ENCODE measurements at places on chromosomes 2 and 18.

DNA sequence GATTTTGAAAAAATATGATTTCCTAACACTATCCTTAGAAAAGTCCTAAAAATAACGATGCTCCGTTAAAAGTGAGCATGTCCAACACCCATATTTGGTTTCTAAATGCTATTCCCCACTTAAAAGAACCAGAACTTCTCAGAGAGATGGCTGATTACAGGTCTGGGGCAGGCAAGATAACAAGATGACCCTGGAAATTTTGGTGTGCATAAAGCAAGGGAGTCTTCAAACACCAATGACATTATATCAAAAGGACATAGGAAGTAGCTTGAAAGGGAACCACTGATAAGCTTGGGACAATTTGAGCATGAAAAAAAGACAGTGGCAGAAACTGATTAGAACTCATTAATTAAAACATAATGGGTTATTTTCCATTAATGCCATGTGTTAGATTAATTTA, 17.9 kb downstream of the STK17B start:
- no peak for DNase-seq

DNA sequence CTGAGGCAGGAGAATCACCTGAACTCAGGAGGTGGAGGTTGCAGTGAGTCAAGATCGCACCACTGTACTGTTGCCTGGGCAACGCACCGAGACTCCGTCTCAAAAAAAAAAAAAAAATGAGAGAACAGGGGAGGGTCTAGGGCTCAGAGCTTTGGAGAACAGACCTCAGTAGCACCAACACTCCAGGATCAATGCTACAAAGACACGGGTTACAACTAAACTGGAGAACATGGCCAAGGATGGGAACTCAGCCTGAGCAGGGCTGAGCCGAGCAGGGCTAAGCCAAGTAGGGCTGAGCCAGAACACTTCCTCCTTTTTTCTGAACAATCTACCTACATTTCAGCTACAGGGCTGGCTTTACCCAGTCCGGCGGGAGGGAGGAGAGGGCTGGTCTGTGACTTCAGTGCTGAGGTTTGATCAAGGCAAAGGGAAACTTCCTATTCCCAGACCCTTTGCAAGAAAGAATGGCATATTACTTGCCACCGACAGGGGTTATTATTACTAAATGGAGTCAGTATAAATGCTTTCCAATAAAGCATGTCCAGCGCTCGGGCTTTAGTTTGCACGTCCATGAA, 2.9 kb upstream of the CASP8 start:
- no peak for DNase-seq

DNA sequence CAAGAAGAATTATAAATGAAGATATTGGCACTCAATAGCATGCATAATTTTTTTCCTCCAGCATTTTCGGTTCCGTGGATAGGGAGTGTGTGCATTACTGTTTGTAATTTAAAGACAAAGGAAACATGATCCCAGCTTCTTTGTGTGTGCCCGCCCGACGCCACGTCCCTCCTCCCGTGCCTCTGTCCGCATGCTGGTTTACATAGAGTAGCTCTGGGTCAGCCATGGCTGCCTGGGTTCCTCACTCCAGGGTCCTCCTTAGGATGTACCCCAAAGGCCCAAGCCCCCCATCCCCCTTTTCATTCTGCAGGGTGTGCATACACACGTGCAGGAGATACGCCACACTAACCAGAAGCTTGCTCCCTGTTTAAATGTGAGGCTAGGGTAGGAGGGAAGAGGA, 214.7 kb downstream of the KLHL29 start:
- no peak for DNase-seq

GRCh38 chr2:105438104-105438929, 39.5 kb upstream of the FHL2 start:
- no peak for DNase-seq

GRCh38 chr18:55328301-55328700, 259.7 kb downstream of the TCF4 start:
- DNase-seq: peak; percentile 41

GRCh38 chr2:58067001-58067400, 20.4 kb downstream of the VRK2 start:
- DNase-seq: no peak

DNA sequence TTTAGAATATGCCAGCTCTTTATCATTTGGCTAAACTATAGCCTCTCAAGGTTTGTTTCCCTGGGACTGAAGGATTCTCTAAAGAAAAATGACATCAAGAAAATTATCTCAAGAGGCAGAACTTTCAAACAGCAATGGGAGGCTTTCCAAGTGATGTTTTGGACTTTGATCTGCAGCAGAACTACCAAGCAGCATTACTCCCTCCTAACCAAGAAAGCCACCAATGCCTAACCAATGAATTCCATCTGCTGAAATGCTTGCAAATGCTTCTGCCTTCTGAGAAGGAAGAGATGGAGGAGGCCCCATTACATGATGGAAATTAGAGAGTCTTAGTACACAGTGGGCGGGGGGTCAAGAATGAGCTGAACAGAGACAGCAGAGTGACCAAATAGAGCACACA, 95.1 kb upstream of the SLC35G4 start:
- peak; percentile 15 for DNase-seq

DNA sequence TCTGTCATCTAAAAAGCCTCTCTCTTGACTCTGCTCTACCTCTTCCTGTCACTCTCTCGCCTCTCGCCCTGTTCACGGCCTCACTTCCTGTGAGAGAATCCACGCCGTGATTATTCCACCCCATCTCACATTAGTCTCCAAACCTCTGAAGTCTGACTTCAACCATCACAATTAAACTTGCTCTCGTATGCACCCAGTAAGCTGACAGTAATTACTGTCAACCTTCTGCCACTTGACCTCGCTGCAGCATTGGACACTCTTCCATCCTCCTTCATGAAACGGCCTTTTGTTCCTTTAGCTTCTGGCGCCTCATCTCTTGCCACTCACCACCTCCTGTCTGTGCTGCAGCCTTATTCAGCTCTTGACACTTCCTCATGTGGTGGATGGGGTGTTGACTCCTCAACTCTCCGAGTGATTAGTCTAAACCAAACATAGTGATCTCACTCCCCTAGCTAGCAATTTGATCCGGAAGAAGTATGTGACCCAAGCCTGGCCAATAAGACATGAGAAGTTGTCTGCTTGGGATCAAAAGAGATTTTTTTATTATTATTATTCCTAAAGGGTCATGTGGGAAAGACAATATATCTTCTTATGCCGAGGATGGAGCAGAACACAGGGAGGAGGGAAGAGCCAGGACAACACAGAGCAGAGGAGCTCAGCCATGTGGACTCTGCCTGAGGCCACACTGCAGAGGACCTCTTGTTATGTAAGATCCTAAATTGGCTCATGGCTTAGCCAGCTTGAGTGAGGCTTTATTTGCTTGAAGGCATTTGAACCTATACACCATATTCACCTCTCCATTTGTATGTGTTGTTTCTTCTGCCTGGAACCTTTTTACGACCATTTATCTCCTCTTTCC, 38.4 kb upstream of the MYO1B start:
- no peak for DNase-seq

- DNase-seq: no peak
Observed at GRCh38 chr2:198966269-198966668, 491.5 kb downstream of the SATB2 start.

- no peak for DNase-seq
Observed at GRCh38 chr2:130878316-130878715, 41.6 kb downstream of the ARHGEF4 start.

DNA sequence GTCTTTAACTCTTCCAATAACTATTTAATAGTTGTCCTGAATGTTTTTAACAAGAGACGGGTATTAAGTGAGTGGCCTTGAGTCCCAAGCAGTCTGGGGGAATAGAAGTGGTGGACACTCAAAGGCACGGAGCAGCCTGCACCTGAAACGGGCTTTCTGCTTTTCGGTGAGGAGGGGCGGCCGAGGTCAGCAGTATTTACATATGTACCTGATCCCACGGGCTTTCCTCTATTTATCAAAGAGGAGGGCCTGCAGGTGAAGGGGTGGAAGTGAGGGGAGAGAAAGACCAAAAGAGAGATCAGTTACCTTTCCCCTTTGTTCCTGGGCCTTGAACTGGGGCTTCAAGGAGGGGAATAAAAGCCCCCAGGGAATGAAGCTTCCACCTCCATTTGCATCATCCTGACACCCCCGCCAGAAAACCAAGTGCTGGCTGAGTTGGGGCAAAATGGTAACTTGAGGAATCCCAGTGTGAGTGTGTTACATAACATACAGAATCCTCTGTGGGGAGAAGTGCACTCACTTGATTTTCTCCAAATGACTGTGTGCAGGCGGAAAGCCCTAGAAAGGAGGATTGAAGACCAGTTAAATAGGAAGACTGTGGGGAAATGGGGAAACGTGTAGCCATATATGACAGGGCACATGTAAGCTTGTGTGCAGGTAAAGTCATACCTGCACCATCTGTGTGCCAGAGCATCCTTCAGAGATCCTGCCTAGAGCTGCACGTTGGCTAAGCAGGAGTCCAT, 12.4 kb downstream of the POU3F3 start:
- no peak for DNase-seq

- no peak for DNase-seq
Observed at GRCh38 chr18:6874315-6874714, 144.8 kb downstream of the ARHGAP28 start.

DNA sequence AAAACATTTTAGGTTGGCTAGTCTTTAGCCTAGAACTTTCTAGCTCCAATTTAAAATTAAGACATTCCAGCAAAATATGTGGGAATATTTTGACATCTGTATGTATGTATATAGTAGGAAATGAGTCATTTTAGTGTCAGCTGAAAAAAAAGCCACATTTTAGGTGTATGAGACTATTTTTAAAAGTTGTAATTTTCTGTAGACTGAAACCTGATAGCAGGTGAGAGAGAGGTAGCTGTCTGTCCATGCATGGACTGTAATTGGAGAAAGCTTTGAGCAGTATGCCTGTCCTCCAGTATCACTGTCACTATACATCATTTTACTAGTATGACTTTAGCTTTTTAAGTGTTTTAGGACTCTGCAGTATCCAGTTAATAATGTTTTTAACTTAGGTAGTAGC, 26.1 kb upstream of the PPP1R1C start:
- no peak for DNase-seq

GRCh38 chr18:11114653-11115052, 34.7 kb downstream of the PIEZO2 start:
- DNase-seq: no peak

- no peak for DNase-seq
Observed at GRCh38 chr2:219045937-219046550, 4.7 kb upstream of the CFAP65 start.

DNA sequence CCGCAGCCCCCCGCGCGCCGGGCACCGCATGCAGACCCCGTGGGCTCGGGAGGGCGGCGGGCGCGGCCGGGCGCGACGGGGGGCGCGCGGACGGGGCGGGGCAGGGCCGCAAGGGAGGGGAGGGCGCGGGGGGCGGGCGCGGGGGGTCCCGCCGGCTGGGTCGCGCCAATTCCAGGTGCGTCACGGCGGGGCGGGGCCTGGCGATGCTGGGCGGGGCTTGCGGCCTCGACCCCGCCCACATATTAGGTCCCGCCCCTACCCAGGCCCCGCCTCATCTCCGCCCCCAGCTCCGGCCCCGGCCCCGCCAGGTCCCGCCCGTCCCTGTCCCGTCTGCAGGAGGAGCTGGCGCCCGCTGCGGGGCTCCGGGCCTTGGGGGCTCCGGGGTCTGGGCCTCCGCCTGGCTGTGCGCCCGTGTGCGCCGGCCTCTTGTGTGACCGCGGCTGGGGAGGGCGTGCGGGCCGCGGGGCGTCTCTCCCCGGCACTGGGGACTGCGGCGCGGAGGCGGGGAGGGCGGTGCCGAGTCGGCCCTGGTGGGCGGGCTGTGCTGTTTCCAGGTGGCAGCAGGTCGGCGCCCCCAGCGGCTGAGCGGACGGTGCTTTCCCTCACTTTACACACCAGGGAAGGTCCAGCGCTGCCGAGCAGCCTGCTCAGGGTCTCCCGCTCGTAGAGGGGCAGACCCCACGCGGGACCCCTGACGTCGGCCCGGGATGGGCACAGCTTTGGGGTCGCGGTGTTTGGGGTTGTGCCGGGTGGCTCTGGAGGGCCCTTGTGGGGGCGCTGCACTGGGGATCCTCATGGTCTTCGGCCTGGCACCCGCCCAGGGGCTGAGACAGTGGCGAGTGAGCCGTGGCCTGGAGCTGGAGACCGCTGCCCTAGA, 554 bp downstream of the ING5 start:
- DNase-seq: peak; percentile 70

DNA sequence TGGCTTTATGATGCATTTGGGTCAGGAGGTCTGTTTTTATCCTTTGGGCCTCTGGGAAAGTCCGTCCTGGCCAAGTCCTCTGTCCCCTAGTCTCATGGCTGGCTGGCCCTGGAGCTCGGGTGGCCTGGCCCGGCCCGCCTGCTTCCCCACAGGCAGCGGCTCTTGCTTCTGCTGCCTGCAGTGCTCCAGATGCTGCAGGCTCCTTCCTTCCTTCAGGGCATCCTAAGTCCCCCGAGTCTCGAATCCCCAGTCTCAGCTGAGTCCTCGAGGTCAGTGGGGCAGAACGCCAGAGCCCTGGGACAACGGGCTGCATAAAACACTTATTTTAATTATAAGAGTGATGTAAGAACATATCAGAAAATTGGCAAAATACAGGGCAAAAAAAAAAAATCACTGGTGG, 71.2 kb downstream of the HPCAL1 start:
- DNase-seq: no peak

- DNase-seq: no peak
Observed at GRCh38 chr2:127045792-127046501, 61.0 kb downstream of the BIN1 start.

GRCh38 chr18:22694954-22695353, 238.2 kb upstream of the RBBP8 start:
- DNase-seq: peak; percentile 94

- DNase-seq: no peak
Observed at GRCh38 chr2:17541531-17541950, 1.0 kb downstream of the VSNL1 start.

DNA sequence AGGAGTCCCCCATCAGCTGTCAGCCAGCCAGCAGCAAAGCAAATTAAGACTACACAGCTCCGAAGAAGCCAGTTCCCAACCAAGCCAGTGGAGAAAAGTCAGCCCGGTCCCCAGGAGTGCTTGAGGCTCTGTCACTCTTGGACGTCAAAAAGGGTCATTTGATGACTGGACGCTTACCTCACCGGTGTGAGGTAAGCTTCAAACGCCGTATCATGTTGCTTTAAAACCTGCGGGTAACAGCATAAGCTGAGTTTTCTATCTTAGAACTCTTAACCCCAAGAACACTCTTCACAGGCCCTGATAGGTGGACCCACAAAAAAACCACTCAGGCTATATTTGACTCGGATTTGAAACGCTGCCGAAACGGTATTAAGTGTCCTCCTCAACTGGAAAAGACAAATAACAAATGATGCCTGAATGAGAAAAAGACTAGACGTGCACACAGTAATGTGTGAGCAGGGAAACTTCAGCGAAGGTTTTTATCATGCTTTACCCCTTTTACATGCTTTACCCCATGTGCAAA, 682 bp upstream of the LNPK start:
- peak; percentile 11 for DNase-seq

DNA sequence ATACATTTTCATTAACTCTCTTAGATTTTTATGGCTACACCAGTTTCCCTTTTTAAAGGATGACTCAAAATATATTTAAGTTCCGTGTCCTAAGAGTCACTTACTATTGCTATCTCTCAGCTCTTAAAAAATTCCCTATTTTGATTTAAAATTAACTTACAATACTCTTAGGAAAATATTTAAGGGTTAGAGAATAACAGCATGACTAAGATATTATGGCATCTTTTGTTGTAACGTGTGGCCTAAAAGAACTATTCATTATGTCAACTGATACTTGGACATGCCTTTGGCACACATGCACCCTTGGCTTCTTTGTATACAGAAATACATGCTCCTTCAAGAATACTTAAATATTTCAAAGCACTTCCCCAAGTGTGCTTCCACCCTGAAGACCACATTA, 42.3 kb downstream of the SCN3A start:
- DNase-seq: peak; percentile 19
